ENCODE measurements at places on chromosomes 2 and 18.
A peak's percentile ranks its signal among the peaks of the same experiment; 100 is the strongest.

DNA sequence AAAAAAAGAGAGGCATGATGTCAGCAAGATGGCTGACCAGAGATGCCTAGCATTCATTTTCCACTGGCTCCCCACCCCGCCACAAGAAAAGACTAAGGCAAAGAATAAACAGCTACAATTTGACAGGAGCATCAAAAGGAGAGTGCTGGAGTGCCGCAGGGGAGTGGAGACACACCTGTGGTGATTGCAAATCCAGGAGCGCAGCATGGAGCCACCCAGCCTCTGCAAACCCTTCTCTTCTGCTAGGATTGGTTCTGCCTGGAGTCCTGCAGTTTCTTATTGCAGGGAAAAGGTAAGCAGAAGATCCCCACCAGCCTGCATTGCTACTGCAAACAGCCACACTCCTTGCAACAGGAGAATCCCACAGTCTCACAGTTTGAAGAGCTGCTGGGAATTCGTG lies 26.1 kb downstream of the BOLL start:
- no peak for DNase-seq

GRCh38 chr2:196887431-196887830 lies 39.1 kb downstream of the PGAP1 start:
- no peak for DNase-seq

DNA sequence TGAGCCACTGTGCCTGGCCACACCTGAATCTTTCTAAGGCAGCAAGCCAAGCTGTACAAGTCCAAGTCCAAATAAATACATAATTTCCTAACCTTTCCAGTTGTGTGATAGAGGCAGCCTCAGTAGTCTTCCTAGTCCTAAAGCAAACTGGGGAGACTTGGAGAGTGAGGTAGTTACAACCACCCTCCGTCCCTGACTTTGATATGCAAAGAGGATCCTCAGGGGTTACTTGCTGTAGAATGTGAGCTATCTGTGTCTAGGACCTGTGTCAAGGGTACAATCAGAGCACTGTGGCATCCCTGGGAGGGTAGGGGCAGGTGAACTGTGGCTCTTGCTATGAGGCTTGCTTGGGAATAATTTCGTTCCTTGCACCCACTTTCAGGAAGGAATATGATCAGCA lies 28.3 kb upstream of the KCNG3 start:
- DNase-seq: no peak

DNA sequence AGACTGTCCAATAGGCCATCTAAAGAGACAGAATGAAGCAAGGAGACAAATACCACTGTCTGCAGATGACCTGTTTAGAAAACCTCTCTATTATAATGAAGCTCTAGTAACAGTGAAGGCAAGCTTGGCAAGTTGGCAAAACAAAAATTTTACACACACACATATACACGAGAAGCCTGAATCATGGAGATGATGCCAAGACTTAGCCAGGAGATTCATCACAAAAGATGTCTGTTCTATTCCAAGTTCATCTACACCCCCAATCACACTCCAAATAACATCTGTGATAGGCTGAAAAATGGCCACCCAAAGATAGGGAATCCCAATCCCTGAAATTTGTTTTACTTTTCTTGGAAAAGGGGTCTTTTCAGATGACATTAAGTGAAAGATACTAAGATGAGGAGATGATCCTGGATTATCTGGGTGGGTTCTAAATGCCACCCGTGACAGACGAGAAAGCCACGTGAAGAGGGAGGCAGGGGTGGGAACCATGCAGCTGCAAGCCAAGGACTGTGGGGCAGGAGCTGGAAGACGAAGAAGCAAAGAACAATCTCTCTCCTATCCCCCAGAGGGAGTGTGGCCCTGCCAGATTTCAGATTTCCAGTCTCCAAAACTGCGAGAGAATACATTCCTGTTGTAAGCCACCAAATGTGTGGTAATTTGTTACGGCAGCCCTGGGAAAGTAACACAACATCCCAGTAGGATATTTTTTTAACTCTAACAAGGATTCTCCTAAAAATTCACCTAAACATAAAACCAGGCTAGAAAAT lies 20.0 kb downstream of the HDLBP start:
- DNase-seq: no peak

GRCh38 chr2:168430431-168430830 lies 25.6 kb upstream of the CERS6 start:
- no peak for DNase-seq

GRCh38 chr2:220478305-220479058 lies 851.1 kb downstream of the SLC4A3 start:
- no peak for DNase-seq

DNA sequence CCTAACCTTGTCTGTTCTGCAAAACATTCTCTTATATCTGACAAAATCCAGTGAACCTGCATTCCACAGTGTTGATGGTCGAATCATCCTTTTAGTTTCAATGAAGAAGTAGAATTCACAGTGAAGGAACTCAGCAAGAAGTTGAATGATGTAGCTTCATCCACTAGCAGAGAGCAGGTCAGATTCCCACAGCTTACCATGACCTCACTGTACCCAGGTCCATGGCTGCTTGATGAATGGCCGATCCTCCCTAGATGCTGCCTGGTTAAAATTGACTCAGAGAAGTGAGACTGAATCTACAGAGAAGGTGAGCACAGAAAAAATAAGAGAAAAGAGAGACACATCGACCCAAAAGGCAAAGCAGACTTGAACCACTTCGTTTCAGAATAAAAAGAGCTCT lies 906.0 kb upstream of the CHAC2 start:
- DNase-seq: no peak

GRCh38 chr2:183519371-183520056 lies 395.3 kb downstream of the NUP35 start:
- DNase-seq: no peak

GRCh38 chr2:205637779-205638503 lies 44.4 kb upstream of the NRP2 start:
- no peak for DNase-seq

GRCh38 chr2:169047256-169048250 lies 16.4 kb upstream of the ABCB11 start:
- no peak for DNase-seq

DNA sequence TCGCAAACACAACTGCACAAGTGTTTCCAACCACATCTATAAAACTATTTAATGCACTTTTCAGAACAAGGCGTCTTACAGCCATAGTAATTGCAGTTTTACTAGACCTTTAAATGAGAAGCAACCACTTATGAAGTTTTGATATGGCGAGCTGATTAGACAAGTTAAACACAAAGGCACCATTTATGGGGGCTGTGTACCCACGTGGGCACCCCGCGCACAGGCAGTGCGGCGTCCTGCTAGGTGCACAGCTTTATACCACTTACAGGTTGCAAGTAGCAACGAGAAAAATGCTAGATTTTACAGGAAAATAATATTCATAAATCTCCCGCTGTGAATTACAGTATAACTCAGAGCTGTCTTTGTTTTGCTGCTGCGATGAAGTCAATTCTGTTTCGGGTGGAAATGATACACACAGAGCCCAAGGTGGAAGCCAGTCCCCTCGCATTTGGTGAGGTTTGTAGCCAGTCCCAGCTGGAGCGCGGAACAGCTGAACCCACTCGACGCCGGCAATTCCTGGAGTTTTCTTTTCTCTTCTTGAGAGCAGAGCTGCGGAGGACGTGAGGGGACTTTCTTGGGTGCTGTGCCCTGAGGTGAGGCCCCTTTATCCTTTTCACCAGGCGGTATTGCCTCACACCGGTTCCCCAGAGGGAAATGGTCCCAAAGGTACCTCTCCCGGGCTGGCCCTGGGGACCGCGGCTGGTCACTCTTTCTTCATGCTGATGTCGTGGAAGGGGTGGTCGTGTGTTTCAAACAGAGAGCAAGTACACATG lies 76.7 kb downstream of the PTGR3 start:
- DNase-seq: no peak

DNA sequence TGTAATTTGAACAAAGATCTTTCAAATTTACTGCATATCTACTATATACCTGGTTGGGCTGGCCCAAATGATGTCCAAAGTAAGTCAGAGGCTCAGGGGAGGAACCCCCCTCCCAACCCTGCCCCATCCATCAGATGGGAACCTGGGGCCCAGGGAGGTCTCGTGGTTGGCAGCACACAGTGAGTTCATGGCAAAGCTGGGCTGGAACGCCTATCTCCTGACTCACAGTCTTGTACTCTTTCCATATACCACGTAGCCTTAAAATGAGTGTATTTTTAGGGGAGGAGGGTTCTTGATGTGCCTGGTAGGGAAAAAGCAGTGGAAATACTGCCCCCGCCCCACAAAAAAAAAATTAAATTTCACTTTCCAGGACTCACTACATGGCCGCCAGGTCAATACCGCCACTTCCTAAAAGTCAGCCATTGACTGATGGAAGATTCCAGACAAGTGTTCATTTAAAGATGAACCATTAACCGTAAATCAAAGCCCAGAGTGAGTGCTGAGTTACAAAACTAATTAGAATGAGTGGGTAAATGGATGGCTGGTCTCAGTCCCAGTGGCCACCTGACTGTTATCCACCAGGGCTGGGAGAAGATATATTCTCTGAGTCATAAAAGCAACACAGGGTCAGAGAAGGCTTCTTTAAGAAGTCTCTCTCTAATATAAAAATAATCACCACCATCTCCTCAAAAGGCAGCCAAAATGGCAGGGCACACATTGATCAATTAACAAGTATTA lies 80.5 kb downstream of the ZBTB7C start:
- DNase-seq: no peak

- no peak for DNase-seq
Measured at GRCh38 chr2:220871909-220872308, 700.2 kb downstream of the EPHA4 start.

- no peak for DNase-seq
Measured at GRCh38 chr18:8326763-8327394, 282.4 kb upstream of the RAB12 start.

DNA sequence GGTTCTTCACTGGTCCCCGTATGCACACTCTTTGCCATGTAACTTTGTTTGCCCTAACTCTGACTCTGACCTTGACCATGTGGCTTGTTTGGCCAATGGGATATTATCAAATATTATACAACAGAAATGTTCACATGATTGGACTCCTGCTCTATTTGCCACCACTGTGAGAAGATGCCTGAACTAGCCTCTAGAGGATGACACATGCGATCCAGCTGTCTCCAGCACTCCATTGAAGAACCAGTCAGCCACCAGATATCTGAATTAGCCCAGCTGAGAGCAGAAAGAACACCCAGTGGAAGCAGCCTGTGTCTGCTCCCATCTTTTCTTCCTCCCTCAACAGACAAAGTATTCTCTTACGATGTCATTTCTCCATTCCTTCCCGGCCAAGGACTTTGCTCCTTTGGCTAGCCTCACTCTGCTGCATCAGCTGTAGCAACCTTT lies 412.1 kb downstream of the IRS1 start:
- no peak for DNase-seq

- DNase-seq: no peak
Measured at GRCh38 chr2:31384771-31385276, 29.7 kb downstream of the XDH start.

- DNase-seq: no peak
Measured at GRCh38 chr2:49770919-49771318, 616.6 kb upstream of the FSHR start.

- no peak for DNase-seq
Measured at GRCh38 chr2:175168564-175168945, 552 bp upstream of the ATF2 start.

DNA sequence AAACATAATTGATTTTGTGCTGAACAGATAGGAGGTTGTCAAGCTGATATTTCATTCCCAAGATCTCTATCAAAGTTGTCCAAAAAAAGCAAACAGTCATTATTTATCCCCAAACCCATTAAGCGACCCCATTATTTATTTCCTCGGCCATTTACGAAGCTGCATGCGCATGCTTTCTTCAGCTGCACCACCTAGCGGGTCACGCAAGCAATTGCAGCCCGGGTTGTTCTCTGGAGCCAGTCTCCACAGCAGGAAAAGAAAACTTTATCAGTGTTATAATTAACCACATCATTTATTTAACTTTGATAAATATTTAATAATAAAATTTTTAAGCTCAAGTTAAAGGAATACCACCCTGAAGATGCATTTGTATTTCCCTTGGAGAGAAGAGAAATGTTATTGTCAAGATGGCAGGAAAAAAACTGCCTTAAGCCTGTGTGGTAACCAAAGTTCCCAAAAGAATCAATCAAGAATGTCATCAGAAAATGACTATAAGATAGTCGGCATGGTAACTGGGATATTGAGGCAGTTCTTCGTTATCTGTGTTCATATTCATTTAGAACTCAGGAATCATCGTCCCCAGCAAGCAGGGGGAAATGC lies 304.7 kb downstream of the FBXO15 start:
- DNase-seq: peak; percentile 17

DNA sequence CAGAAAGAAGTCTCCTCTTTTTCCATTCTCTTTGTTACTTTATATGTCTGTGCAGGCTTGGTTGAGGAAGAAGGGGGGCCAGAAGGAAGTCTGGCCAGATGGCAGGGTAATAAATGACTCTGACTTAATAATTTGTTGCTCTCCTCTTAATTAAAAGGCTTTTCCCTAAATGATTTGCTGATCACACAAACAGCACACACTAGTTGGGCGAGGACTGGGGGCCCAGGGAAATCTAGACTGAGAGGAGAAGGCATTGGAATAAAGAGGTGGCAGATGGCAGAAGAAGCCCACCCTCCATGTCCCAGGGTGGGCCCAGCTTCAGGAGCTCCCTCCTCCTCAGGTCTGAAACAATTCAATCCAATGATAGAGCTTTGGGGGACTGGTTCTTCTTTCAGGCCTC lies 12.7 kb upstream of the SMARCAL1 start:
- no peak for DNase-seq

GRCh38 chr18:61091379-61091778 lies 241.9 kb upstream of the CDH20 start:
- DNase-seq: no peak

DNA sequence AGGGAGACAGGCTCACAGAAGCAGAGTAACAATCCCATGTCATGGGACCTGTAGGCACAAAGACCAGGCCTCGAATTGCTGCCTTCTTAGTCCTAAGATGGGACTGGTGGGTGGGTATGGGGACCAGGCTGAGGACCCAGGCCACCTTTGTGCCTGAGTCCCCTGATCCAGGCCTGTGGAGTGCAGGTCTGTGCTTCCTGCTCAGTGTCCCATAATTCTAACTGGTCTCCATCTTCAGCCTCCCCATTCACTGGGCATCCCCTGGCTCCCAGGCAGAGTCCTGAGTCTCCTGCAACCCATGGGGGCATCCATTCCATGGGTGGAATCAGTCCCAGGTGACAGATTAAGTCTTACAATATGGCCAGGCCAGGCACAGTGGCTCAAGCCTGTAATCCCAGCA lies 83.9 kb downstream of the SMAD7 start:
- DNase-seq: no peak

DNA sequence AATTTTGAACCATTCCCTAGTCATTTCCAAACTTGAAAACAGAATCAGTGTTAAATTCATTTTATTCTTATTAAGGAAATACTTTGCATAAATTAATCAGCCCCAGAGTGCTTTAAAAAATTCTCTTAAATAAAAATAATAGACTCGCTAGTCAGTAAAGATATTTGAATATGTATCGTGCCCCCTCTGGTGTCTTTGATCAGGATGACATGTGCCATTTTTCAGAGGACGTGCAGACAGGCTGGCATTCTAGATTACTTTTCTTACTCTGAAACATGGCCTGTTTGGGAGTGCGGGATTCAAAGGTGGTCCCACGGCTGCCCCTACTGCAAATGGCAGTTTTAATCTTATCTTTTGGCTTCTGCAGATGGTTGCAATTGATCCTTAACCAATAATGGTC lies 5.5 kb upstream of the MROH2A start:
- DNase-seq: no peak

Measured in activated naive CD8-positive, alpha-beta T cell treated with anti-CD3 and anti-CD28 coated beads, Interleukin-2, amount 50 U/mL, for 16 hours (primary cell).